MV-4-11 (cell line): ENCODE measurements at places on chromosomes 5 and 9.

DNA sequence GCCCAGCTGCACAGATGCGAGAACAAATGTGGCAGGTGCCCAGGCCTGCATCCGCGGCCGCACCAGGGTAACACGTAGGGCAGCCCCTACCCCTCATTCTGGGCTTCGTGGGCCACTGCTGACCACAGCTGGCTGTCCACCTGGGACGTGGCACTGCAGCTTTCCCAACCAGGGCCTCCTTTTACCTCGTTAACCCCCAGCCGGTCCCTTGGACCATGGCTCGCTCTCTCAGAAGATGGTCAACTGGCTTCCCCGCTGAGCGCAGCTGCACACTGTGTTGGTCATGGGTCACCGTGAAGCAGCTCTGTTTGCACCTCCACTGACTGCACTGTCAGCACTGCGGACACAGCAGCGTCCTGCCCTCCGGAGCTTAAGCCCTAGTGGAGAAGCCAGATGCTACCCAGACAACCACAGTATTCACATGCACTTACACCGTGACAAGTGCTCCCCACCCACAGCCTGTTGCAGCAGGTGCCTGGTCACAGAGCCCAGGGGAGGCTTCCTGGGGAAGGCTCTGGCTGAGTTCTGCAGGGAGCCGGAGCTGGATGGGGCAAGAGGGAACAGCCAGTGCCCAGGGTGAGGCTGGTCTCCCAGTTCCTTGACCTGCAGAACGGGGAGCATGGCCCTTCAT is 10.5 kb upstream of the PLEKHG4B start:
- DNase-seq, result no peak

DNA sequence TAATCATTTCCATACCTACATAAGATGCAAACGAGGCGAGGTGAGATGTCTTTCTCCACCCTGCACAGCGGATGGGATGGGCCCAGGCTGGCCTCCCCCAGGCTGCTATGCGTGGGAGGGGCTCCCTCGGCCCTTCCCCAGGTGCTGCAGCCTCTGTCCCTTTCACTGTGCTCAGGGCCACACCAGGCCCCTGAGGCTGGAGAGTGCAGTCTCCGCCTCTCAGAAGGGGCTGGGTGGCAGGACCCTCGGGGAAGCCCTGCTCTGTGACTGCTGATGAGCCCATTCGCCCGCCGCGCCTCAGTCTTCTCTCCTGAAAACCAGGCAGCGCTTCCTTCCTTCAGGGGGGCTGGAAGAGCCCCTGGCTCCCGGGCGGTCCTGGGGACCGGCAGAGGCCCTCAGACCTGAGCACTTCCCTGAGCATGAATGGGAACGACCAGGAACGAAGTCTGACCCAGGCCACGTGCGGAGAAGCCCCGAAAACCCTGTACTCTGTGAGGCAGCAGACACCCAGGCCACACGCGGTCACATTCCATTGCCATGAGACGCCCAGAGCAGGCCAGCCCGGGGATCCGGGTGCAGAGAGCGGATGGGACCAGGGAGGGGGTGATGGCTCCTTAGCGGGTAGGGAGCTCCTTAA is 21.9 kb upstream of the NOTCH1 start:
- no peak for DNase-seq

- no peak for DNase-seq
Observed at GRCh38 chr9:132582276-132582785, at the start of gene BARHL1. Gene BARHL1, plus strand, starts transcription at chr9:132582606. Its CDS starts 192 bp downstream, at chr9:132582798.

DNA sequence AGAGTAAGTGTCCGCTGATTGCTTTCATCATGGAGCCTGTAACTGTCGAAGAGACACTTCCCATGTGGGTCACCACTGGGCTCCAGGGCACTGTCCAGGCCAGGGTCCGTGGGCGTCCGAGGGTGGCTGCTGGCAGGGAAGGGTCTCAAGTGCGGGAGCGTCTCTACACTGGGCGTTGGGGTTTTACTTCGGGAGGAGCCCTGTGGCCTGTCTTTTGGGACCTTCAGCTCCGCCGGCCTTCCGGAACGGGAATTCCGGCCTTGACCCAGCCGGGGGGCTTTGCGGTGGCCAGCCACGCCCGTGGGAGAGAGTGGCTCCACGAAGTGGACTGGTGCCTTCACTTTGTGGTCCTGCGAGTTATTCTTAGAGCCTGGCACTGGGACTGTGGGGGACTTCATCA is 86.2 kb downstream of the CAMSAP1 start:
- no peak for DNase-seq

- no peak for DNase-seq
Observed at GRCh38 chr9:113960768-113961167, 84.7 kb downstream of the ZNF618 start.

DNA sequence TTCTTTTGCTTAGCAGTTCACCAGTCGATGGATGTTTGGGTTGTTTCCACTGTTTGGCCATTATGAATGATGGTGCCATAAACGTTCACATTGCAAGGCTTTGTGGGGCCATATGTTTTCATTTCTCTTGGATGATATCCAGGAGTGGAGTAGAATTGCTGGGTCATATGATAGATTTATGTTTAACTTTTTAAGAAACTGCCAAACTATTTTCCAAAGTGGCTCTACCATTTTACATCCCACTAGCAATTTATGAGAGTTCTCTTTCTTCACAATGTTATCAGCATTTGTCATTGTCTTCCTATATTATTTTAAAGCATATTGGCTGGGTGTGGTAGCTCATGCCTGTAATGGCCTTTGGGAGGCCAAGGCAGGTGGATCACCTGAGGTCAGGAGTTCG is 5.2 kb downstream of the GPR107 start:
- DNase-seq, result no peak

DNA sequence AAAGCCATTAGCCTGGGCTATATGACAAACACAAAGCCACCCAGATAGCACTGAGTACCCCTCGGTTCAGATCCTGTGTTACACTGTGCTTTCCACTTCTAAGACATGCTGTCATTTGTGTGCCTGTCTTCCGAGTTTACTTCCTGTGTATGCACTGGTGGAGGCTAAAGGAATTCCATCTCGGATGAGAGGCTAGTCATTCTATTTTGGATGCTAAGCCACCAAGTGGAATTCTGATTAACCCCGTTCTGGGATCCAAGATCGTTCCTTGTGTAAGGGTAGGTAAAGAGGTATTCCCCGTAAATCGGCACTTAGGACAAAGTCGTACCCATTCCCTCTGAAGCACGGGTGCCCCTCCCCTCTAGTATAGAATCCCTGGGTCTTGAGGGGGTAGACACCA is 8.7 kb downstream of the PROP1 start:
- no peak for DNase-seq

DNA sequence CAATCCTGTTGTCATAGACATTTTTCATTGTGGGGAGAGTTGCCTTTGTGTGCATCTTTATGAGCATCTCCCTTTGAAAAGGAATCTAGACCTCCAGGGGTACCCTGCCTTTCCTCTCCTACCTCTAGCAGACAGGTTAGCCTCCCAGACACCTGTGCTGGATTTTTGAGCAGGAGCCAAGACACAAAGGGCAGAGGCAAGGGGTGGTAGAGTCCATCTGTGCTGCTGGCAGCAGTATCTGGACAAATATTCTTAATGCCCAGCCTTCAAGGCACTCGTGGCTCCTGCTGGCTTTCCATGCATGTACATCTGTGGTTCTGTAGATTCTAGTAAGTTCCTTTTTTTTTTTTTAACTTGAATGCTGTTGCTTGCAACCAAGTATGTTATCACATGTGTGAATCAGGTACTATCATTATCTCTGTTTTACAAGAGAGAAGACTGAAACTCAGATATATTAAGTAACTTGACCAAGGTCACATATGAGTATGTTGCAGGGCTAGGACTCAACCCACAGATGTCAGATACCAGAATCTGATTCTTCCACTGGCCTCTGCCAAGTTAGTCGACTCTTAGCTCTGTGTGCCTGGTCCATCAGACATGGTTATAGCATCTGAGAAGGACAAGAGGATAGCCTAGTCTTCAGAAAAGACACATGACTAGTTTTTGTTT is 32.9 kb upstream of the GPR151 start:
- DNase-seq, result no peak
